ENCODE measurements at places on chromosomes 16 and 17. TPM values are rescaled to one million over a fixed set of nuclear protein-coding genes. Genes with fewer than 3 reads are reported as not detected.
A peak's percentile ranks its signal among the peaks of the same experiment; 100 is the strongest.

DNA sequence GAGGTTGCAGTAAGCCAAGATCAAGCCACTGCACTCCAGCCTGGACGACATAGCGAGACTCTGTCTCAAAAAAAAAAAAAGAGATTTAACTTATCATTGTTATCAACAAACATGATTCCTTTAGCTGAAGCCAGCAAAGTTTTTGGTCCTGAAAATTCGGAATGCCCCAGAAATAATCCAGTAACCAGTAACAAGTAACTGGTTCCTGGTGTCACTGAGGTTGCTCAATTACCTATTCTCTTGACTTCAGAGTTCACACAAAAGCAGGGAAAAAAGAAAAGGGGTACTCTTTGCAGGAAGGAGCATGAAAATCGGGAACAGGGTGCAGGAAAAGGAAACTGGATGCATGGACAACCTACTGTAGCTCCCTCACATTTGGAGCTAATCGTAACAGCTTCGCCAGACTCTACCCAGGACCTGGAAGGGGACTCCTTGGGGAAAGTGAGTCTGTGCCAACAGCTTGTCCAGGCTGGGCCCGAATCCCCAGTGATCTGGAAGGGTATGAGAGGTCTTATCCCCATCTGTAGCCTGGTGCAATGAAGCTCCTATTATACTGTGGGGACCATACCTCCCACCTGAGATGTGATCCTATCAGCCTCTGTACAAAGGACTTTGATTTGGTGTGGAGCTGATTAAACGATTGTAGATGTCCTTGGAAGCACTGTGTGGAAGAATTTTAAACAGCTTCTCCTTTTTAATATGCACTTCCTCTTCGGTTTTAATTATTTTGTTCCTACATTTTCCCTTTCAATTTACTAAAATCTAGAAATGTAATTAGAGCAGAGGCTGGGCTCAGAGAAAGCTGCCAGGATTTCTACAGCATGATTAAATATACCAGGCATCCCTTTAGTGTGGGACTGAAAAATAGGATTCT lies 3.4 kb upstream of the SPOP start:
- no peak for DNase-seq

DNA sequence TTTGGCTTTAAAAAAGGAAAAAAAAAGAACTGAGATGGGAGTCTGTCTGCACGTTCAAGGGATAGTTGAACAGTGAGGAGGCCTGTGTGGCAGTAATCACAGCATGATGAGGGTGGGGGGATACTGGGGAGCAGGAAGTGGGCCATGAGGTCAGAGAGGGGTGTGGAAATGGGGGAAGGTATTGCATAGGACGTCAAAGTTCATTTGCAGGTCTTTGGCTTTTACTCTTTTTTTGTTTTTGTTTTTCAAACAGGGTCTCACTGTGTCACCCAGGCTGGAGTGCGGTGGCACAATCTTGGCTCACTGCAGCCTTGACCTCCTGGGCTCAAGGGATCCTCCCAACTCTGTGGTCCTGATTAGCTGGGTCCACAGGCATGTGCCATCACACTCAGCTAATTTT lies 19.0 kb downstream of the WWP2 start:
- no peak for DNase-seq

GRCh38 chr17:55210292-55210691 lies 54.5 kb upstream of the HLF start:
- no peak for DNase-seq

- peak; percentile 53 for DNase-seq
Measured at GRCh38 chr16:52068447-52069074, 478.4 kb downstream of the TOX3 start.

DNA sequence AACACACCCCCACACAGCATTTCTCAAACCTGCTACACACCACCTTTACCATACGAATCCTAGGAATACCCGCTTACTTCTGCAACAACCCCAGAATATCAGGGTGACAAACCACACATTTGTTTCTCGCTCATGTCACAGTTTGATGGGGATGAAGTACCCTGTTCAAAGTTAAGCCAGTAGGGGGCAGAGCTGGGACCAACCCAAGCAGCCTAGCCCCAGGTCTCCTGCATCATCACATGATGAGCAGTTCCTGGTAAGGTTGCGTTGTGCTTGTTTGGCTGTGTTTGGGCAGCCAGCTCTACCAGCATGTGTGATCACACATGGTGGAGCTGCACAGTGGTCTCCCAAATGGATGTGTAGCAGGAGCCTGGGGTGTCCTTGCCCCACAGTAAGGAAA lies 103.6 kb upstream of the C16orf82 start:
- peak; percentile 75 for DNase-seq

DNA sequence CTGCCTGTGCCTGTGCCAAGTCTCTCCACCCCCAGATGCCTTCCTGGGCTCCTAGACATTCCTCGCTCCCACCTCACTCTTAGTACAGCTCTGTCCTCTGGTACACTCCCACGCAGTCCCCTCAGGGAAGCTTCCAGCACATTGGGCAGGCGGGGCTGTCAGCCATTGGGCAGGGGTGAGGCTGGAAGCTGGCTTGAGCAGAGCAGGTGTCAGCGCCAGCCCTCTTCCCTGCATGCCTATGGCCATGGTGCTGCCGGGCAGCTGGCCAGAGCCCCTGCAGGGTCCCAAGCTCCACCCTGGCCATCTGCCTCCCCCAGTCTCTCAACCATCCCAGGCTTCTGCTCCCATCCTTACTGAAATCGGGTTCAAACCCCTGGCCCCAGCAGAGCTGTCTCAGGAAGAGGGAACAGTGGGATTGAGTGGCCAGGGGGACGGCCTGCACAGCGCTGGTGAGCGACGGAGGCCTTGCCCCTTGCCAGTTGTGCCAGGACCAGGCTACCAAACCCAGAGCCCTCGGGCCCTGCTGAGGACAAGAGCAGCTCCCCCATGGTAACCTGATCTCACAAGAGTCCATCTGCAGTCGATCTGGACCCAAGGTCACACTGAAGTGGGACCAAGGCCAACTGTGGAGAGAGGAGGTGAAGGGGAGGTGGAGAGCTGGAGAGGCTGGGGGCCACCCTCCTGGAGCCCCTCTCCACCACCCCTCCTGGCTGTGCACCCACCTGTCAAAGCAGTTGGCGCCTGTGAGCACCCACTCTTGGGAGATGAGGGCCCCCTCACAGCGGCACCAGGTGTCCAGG lies 2.4 kb upstream of the B9D1 start:
- no peak for DNase-seq

- no peak for DNase-seq
Measured at GRCh38 chr17:68057531-68057952, 22.0 kb downstream of the KPNA2 start.

DNA sequence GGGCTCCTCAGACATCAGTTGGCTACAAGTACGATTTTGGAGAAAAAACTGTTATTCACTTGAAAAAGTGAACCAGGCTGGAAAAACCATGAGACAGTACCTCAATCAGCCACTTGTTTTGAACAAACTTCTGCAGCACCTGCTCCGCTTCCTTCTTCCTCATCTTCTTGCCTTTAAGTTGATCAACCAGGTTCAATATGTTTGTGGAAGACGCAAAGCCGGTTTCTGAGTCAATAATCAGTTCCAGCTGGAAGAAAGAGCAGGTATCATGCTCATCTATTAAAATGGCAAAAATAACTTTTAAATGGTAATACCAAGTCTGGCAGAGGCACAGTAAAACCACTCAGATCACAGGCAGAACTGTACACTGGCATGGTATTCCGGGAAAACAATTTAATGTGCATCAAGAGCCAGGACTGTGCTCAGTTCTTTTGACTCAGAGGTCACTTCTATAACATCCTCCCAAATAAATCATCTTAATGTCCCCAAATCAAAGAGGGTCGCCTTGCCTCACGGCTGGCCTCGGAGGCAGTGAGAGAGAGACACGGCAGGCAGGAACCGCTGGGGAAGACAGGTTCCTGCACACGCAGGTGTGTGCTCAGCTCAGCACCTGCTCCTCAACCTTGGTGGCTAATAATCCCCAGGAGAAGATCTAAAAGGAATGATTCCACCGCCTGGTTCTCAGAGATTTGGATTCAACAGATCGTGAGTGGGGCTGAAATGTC lies 29.7 kb downstream of the KDM8 start:
- no peak for DNase-seq

- no peak for DNase-seq
Measured at GRCh38 chr16:49414671-49415070, 41.1 kb downstream of the C16orf78 start.

DNA sequence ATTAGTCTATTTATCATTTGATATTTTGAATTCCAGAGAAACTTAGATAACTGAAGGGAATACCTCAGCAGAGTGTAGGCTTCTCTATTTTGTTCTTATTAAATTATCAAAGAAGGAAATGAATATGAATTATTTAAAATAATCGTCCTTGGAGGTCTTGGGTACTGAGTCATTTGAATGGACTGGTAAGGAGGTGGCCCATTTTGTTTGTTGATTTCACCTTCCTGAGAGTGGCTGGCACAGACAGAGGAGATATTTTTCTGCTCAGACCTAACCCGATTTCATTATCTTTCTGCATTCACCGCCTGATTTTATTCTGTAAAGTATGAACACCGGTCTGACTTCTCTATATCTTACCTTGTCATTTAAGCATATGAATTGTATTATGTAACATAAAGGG lies 88.0 kb downstream of the USP22 start:
- DNase-seq: no peak

DNA sequence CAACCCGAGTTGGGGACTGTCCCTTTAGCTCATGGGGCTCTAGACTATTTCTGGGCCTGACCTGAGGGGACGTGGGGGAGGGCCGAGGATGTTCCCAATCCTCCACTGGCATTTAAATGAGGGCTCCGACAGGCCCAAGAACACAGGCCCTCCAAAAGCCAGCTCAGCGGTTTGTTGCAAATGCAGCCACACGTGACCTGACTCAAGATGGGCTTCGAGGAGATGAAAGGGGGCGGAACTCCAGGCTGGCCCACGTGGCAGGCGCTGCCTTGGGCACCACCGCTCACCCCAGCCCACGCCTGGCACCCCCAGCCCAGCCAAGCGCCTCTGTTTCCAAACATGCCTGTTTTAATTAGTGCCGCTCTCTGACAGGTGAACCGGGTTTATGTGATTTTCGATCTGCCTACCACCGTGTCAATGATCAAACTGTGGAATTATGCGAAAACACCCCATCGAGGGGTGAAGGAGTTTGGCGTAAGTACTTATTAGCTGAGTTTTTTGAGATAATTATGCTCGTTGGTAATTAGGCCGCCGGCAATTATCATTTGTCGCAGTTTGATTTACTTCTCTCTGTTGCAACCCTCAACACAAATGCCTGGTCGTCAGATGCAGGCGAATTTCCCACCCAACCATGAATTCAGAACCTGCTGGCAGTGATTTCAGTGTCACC lies 226.7 kb downstream of the KATNIP start:
- DNase-seq: no peak

DNA sequence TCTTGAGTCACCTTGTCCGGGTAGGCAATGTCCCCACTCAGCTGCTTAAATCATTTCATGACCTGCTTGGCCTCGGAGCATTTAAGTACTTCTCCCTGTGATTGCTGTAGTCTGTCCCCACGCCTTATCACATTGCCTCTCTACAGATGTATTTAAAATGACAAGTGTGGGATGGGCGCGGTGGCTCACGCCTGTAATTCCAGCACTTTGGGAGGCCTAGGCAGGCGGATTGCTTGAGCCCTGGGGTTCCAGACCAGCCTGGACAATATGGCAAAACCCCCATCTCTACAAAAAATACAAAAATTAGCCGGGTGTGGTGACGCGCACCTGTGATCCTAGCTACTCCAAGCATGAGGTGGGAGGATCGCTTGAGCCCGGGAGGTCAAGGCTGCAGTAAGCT lies 1.3 kb upstream of the GJC1 start:
- DNase-seq: no peak

DNA sequence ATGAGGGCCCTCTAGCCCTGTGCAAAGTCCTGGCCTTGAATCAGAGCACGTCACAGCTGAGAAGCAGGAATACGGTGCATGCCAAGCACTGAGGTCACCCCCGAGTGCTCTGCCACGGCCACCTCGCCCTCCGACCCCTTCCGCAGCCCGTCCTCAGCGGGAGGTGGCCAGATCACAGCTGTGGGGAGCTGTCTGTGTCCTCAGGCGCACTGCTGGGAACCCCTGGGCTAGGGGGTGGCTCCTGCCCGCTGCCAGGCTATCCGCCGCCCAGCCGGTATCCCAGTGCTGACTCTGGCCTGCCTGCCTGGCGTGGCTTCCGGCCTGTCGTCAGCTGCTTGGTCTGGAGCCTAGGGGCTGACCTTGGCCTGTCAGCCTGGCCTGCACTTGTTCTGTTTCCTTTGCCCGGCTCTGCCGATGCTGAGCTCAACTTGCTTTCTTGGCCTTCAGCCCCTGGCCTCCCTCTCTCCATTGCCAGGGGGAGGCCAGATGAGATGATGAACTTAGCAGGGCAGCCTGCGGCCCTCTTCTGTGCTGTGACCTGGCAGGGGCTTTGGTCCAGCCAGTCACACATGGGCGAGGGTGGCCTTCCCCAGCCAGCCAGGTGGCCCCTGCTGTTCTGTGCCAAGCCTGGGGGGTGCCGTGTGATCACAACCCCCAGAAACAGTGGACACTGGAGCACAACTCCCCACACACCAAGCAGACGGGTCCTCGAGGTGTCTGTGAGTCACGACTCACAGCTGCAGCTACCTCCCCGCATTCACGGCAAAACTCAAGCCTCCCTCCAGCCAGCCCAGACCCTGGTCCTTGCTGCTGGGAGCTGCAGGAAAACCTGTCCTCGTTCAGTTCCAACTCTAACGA lies 77.3 kb downstream of the ZDHHC7 start:
- DNase-seq: no peak

DNA sequence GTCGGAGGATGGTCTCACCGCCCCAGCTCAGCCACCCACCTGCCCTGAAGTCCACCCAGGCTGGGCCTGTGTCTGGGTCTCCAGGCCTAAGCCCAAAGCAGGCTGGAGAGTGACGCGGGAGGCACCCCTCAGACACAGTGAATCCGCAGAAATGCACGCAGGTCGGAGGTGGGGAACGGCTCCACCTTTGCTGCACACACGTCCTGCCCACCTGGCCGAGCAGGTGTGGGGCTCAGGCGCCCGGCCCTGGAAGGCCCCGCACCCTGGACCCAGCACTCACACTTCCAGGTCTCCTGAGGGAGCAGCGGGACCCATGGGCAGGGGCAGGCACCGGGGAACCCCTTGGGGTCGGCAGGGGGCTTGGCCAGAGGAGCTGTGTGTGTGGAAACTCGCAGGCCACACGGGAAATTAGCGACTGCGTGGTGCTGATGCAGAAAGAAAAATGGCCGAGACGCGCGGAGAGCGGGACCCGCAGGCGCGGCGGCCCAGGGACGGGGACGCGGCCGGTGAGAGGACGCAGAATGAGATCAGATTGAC lies 10.7 kb downstream of the CYBC1 start:
- DNase-seq: peak; percentile 39

Gene CRYM
- total RNA-seq: 17.8 TPM

Gene ACSF2
- 12.2 TPM for total RNA-seq

Gene PITPNC1
- total RNA-seq: 37.5 TPM

Gene KRTAP2-1
- total RNA-seq: not detected

Gene TP53TG3D
- not detected for total RNA-seq

Gene FZD2
- 17.4 TPM for total RNA-seq
